ENCODE measurements at places on chromosomes 6 and 20. TPM values are rescaled to one million over a fixed set of nuclear protein-coding genes. Genes with fewer than 3 reads are reported as not detected.

GRCh38 chr6:3282476-3283236, 23.9 kb downstream of the PSMG4 start:
- no peak for DNase-seq

RAB44 gene
- 0.29 TPM for total RNA-seq

MAPK13 gene
- 12.9 TPM for total RNA-seq

DNA sequence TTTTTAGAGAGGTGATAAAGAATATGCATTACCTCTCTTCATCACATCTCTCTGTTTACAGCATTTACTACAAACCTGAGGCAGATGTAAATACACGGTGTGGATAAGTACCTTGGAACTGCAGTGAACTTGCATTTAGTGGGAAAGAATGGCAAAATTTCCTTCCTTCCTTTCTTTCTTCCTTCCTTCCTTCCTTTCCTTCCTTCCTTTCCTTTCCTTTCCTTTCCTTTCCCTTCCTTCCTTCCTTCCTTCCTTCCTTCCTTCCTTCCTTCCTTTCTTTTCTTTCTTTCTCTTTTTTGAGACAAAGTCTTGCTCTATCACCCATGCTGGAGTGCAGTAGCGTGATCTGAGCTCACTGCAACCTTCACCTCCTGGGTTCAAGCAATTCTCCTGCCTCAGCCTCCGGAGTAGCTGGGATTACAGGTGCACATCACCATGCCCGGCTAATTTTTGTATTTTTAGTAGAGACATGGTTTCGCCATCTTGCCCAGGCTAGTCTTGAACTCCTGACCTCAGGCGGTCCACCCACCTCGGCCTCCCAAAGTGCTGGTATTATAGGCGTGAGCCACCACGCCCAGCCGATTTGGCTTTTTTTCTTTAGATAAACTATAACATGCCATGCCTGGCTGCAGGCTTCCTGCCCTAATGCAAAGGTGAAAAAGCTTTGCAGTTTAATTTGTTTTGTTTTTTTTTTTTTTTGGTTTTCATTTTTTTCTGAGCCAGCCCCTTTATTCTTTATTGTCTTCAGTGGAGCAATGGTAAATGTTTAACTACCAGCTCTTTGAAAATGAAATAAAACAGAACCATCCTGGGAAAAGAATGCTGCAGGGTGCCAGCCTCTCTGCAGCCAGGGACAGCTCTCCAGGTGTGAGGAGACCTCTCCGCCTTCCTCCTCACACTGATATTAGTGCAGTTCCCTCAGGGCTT, 64.2 kb upstream of the NEDD9 start:
- no peak for DNase-seq
